ENCODE measurements at places on chromosomes 2 and 18.

GRCh38 chr2:164803776-164804466 lies 37.7 kb downstream of the COBLL1 start:
- DNase-seq = no peak

- DNase-seq = peak; percentile 29
These were observed 89.2 kb upstream of the GLS start for GRCh38 chr2:190791347-190791975.

DNA sequence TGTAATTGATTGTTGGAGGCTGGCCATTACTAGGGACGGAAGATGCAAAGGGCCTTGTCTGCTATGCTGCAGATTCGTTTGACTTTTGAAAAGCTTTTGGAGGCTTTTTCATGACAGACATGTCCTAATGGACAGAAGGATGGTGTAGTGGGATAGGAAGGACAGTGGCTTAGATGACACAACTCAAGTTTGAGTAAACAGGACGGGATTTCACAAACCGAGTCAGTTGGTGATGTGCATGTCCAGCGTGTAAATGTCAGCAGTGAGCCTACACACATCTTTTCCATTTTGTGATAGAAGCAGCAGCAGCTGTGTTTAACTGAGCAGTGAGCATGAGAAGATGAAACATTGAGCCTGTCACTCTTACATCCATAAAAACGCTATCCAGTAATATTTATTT lies 76.0 kb downstream of the NCK2 start:
- no peak for DNase-seq

- no peak for DNase-seq
These were observed 9.8 kb downstream of the TBR1 start for GRCh38 chr2:161425728-161426454.

DNA sequence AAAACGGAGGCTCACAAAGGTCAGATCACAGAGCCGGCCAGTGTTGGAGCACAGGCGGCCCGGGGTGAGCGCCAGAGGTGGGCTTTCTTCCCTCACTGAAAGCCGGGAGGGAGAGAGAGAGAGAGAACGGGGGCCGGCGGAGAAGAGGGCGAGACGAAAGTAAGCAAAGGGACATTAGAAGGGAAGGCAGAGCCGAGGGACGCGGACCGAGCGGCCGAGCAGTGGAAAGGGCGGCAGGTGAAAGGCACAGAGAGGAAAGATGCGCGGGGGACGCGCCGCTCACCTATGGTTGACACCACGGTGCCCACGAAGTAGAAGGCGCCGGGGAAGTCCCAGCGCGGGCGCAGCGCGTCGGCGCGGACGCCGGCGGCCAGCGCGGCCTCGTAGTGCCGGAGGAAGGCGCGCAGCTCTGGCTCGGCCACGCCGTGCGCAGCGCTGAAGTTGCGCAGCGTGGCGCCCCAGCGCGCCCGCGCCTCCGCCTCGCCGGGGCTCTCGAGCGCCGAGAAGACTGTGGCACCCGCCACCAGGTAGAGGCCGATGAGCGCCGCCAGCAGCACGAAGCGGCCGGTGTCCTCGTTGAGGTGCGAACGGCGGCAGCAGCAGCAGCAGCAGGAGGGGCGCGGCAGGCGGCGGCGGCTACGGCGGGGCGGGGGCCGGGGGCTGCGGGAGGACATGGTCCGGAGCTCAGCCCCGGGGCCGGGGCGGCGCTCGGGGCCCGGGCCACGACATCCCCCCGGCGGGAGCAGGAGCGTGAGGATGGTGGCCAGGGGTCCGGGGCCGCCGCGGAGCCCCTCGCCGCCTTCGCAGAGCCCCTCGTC lies 166.9 kb downstream of the MSH2 start:
- no peak for DNase-seq

DNA sequence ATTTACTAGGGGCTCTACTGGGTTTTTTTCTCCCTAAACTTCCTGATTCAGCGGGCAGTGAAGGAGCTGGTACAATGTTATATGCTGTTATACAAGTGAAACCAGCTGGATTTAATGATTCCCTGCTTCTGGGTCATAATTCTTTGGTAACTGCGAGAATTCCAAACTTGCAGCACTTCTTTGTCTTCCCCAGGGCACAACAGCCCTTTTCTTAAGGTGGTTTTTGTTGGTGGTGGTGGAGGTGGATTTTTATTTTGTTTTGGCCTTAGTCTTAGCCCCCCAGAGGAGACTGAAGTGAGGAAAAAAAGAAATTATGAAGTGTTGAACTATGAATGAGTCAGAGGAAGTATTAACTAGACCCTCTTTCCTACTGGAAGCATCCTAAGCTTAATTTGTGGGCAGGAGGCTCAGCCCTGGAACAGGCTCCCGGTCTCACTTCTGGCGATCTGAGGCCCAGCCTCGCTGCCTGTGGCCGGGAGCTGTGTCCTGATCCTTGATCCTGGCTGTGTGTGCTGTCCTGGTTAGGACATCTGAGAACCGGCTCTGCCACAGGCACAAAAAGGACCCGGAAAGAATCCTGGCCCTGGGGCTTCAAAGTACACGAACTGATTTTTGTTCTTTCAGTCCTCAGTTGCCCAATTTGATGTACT lies 141.9 kb downstream of the LYPD6B start:
- no peak for DNase-seq

DNA sequence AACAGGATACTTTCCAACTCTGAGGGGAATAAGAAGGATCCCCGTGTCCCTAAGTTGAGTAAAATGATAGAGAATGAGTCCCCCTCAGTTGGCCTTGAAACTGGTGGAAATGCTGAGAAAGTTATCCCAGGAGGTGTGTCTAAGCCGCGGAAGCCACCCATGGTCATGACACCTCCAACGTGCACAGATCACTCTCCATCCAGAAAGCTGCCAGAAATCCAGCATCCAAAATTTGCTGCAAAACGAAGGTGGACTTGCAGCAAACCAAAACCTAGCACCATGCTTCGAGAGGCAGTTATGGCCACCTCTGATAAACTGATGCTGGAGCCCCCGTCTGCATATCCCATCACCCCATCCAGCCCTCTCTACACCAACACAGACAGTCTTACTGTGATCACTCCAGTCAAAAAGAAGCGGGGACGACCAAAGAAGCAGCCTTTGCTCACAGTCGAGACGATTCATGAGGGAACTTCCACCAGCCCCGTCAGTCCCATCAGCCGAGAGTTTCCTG lies 270.1 kb downstream of the SETBP1 start:
- no peak for DNase-seq

- DNase-seq = no peak
These were observed 19.8 kb downstream of the PROC start for GRCh38 chr2:127437781-127438726.

DNA sequence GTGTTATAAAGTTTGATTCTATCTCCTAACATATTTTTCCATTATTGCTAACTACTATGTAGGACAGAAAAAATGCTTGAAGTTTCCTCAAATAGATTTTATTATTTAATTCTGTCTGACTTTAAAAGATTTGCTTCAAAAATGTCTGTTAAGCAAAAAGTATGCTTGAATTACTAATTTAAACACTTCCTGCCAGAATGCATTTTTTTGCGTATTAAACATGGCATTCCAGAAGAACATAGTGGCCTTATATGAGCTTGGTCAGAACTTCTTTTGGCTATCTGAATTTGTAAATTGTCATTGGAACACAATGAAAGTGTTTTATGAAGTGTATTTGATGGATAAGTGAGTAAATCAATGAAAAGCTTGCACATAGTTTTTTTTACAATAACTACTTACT lies 37.8 kb downstream of the MBD5 start:
- no peak for DNase-seq
